ENCODE measurements at places on chromosomes 2 and 18.

DNA sequence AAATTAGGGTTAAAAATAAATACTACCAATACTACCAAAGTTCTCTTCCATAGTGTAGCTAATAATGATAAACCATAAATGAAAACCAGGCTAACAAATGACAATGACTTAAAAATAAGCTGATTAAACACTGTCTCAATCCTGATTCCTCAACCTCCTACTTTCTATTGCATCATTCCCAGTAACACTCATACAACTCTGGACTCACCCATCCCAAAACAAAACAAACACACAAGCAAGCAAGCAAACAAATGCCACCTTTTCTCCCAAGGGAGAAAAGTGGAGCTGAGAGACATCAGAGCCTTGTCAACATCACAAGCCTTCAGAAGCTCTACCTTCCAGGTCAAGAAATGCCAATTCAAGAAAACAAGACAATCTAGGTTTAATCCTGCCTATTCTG lies 620.7 kb downstream of the NYAP2 start:
- no peak for DNase-seq

- DNase-seq, result no peak
Measured at GRCh38 chr2:139916822-139917221, 1136.6 kb upstream of the NXPH2 start.

DNA sequence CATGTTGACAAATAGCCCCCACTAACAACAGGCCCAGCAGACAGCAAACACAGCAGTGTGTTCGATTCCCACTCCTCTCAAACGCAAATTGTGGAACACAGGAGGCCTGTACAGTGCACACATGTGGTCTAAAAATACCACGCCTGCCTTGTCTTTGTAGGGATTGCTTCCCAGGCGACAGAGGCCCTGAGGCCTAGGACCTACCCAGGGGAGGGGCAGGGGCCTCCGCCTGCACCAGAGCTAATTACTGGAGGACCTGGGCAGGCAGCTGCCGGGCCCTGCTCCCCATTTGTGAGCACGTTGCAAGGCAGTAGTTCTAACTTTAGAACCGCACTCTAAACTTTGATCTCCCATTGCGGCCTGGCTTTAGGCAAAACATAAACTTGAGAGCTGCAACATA lies 316.0 kb downstream of the TXNL1 start:
- no peak for DNase-seq

DNA sequence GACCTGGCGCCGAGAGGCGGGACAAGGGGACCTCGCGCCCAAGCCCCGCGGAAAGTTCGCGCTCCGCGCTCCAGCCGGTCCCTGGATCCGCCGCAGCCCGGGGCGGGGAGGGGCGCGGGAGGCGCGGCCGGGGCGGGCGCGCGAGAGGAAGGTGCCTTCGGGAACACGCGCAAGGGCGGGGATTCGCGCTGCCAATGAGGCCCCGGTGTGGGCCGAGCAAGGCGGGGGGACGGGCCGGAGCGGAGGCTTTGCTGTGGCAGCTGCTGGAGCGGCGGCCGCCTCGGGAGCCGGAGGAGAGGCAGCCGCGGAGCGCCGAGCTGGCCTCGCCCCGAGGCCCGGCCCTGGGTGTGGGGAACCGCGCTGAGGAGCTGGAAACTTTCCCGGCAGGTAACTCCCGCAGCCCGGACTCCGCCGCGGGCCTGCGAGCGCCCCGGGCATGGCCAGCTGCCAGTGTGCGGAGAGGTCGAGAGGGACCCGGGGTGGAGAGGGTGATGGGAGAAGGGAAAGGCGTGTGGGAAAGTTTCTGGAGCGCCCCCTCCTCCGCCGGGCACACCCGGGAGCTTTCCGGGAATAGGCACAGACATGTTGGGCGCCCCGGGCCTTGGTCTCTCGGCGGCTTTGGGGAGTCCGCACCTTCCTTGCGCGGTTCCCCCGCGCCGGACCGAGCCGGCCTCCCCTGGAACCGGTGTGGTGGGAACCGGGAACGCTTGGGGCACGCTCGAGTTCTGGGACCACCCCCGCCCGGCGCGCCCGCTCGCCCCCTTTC lies at the start of gene TANC1:
Gene TANC1, plus strand, starts transcription at position 245 of the 766 bp plus-strand sequence. CDS start 97,271 bp downstream, outside the sequence.
- DNase-seq, result peak; percentile 42

- no peak for DNase-seq
Measured at GRCh38 chr2:28365158-28365557, 27.5 kb upstream of the FOSL2 start.

DNA sequence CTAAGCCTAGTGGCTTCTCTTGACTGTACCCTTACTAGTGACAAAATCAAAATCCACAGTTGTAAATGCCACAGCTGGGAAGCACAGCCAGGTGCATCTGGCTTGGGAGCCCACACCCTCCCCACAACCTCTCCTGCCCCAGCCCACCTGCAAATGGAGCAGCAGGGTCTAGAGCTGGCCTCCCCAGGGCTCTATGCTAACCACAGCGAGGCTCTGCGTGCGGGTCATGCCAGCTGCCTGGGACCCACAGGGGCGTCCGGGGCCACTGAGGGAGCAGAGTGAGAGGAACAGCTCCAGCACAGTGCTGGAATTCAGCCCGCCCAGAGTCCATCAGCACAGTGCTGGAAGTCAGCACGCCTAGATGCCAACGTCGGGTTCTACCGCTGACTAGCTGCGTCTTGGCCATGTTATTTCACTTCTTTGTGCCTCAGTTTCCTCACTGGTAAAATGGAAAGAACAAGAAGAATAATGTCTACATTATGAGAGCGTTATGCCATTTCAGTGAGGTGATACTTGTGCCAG lies 109.1 kb upstream of the ID2 start:
- no peak for DNase-seq

DNA sequence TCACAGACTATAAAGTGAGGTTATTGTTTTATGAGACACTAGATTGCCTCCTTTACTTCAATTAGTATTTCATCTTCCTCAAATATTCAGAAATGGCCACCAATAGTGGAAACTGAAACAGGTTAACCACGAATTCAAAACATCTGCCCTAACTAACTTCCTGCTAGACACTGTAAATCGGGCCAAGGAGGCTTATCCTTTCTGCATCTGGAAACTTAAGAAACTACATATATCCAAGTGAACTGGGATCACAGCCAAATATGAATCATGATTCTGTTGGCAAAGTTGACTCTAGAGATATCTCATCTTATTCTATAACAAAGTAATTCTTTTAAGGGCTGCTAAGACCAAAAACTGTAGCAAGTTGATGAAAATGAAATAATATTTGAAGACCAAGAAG lies 136.6 kb upstream of the ZC3H15 start:
- no peak for DNase-seq
